ENCODE measurements at places on chromosomes 5 and 9.

GRCh38 chr9:119781886-119782285 lies 412.7 kb upstream of the BRINP1 start:
- DNase-seq = no peak

- peak; percentile 52 for DNase-seq
These were observed 1.5 kb upstream of the STC2 start for GRCh38 chr5:173329491-173330337.

- no peak for DNase-seq
These were observed 365.0 kb upstream of the SEMA6A start for GRCh38 chr5:116939641-116940040.

DNA sequence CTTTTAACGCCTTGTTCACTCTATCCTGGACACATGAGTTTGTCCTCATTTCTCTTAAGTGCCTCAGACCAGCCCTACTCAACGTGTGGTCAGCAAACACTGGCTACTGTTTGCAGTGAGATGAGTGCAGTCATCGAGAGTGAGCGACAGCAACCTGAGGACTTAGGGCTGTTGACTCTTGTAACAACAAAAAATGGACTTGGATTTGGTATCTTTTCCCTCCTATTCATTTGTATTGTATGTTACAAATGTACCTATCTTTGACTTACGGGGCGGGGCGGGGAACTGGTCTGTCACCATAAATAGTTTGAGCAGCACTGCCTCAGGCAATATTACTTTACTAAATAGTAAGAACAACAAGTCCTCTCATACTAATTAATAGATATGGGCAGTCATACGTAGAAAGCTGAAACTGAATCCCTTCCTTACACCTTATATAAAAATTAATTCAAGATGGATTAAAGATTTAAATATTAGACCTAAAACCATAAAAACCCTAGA lies 84.1 kb downstream of the TLE1 start:
- no peak for DNase-seq

GRCh38 chr9:129938291-129938979 lies 103.2 kb downstream of the USP20 start:
- no peak for DNase-seq

DNA sequence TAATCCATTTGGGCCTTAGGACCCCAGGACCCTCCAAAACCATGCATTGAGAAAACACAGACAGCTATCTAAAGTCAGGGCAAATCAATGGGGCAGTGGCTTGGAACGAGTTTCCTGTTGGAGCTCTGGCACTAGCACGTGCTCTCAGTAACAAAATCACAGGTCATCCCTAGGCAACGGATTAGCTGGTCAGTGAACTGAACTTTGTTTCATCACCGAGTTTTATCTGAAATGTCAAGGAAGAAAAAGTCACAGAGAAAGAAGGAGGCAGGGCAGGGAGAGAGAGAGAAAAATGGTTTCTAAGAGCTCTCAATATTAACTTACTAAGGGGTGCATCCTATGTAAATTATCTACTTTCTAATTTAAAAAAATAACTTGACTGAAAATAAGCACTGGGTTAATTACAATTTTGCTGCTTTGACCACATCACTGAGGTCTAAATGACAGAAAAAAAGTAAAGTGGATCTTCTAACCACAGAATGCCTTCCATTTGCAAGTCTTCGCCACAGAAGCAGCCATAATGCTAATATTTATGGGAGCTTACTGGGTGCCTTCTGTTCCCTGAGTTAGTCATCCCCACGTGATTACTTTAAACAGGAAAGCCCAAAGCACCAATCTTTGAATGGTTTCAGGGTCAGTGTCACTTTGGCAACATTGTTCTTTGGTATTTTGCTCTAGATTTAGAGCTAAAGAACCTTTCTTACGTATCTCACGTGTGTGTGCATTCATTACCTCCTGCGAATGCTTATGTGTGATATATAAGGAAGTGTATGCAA lies 503.9 kb downstream of the RASEF start:
- no peak for DNase-seq

DNA sequence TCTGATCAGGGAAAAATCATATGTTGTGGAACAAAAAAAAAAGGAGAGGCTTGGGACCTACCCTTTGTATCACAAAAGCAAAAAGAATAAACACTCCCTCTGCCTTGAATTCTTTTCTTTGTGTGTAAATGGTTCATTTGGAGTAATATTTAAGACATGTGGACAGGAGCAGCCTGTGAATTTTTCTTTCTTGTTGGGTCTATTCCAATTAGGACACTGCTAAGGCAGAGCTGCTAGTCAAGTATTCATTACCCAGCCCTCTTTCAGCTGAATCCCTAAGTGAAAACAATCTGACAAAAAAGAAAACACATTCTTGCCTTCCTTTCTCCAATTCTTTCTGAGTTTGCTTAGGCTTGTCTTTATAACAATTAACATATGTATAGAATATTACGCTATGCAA lies 330.0 kb downstream of the EBF1 start:
- DNase-seq = no peak

Data from GM12892 (cell line).